ENCODE measurements at places on chromosomes 1 and 21. TPM values are rescaled to one million over a fixed set of nuclear protein-coding genes. Genes with fewer than 3 reads are reported as not detected.

GRCh38 chr1:209414803-209415329 lies 168.6 kb upstream of the CAMK1G start:
- H3K36me3 ChIP-seq = no peaks in the 10 kb centered on the region
- no peak for DNase-seq
- no peaks in the 10 kb centered on the region for H3K4me1 ChIP-seq

GRCh38 chr1:214326406-214326805 lies 45.4 kb downstream of the SMYD2 start:
- no peaks in the 10 kb centered on the region for H3K4me1 ChIP-seq
- H3K4me3 ChIP-seq = no peak overlapping the region
- no peaks in the 10 kb centered on the region for H3K27me3 ChIP-seq
- DNase-seq = no peak
- peaks cover 16% of the 10 kb centered on the region for H3K36me3 ChIP-seq
- no peak overlapping the region for H3K27ac ChIP-seq

- no peaks in the 10 kb centered on the region for H3K4me1 ChIP-seq
- no peak for DNase-seq
- H3K4me3 ChIP-seq = no peak overlapping the region
- no peaks in the 10 kb centered on the region for H3K27me3 ChIP-seq
- H3K36me3 ChIP-seq = no peaks in the 10 kb centered on the region
- no peak overlapping the region for H3K27ac ChIP-seq
Measured at GRCh38 chr1:97572561-97572960, 348.3 kb downstream of the DPYD start.

DNA sequence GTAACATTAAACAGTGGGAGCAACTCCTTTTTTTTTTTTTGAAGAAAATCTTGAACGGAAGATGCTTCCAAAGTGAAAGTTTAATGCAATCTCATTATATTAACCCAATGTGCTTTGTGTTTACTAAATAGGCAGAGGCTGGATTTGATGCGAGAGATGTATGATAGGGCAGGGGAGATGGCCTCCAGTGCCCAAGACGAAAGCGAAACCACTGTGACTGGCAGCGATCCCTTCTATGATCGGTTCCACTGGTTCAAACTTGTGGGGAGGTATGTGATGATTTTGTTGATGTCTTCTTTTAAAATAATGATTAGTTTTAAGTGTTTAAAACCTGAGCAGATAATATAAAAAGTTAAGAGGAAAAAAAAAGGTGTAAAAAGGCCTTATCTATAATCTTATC lies 74.2 kb upstream of the PGD start:
- H3K27ac ChIP-seq = no peak overlapping the region
- no peak overlapping the region for H3K4me3 ChIP-seq
- no peaks in the 10 kb centered on the region for H3K4me1 ChIP-seq
- no peak for DNase-seq
- no peaks in the 10 kb centered on the region for H3K27me3 ChIP-seq

DNA sequence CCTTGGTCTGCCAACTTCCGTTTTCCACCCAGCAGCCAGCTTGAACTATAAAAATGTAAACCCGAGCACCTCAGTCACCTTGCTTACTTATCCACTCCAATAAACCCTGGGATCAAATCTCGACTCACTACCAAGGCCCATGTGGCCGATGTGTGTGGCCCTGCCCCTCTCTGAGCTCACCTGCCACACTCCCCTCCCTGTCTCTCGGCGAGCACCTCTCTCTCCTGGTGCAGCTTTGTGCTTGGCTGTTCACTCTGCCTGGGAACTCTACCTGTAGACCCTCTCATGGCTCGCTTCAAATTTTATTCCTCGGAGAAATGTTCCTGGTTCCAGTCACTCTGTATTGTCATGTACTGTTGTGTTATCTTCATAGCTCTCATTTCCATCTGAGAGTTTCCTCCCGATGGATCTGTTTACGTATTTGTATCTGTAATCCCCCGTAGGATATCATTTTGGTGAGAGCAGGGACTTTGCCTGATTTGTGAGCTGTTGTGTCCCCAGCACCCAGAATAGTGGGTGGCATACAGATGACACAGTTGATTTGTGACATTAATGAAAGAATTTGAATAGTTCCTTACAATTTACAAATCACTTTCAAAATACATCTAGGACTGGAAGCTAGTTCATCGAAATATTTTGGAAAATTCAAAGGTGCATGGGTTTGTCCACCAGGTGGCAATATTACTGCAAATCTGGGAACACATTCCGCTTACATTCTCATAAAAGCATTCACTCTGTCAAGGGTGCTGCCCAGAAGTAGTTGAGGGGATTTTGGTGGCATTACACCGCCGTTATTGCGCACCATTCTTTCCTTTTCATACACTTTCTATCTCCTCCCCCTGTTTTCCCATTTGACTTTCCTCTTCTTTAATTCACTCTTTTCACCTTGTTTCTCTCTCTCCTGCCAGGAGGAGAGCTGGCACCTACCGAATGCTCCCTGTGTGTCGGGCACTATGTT lies 95.3 kb downstream of the ABCA4 start:
- H3K4me3 ChIP-seq = peak overlapping the region; percentile 45
- H3K27me3 ChIP-seq = peaks cover 6% of the 10 kb centered on the region
- no peak overlapping the region for H3K27ac ChIP-seq

- H3K27ac ChIP-seq = peak overlapping the region; percentile 88
- peak overlapping the region; percentile 65 for H3K4me3 ChIP-seq
- H3K4me1 ChIP-seq = peaks cover 50% of the 10 kb centered on the region
- H3K27me3 ChIP-seq = no peaks in the 10 kb centered on the region
Measured at GRCh38 chr1:121517586-121518230, 332.9 kb downstream of the SRGAP2C start.

- no peaks in the 10 kb centered on the region for H3K36me3 ChIP-seq
- no peak overlapping the region for H3K4me3 ChIP-seq
- H3K4me1 ChIP-seq = peaks cover 25% of the 10 kb centered on the region
- no peak for DNase-seq
- H3K27me3 ChIP-seq = no peaks in the 10 kb centered on the region
Measured at GRCh38 chr21:33496345-33496744, 4.8 kb upstream of the DNAJC28 start.

DNA sequence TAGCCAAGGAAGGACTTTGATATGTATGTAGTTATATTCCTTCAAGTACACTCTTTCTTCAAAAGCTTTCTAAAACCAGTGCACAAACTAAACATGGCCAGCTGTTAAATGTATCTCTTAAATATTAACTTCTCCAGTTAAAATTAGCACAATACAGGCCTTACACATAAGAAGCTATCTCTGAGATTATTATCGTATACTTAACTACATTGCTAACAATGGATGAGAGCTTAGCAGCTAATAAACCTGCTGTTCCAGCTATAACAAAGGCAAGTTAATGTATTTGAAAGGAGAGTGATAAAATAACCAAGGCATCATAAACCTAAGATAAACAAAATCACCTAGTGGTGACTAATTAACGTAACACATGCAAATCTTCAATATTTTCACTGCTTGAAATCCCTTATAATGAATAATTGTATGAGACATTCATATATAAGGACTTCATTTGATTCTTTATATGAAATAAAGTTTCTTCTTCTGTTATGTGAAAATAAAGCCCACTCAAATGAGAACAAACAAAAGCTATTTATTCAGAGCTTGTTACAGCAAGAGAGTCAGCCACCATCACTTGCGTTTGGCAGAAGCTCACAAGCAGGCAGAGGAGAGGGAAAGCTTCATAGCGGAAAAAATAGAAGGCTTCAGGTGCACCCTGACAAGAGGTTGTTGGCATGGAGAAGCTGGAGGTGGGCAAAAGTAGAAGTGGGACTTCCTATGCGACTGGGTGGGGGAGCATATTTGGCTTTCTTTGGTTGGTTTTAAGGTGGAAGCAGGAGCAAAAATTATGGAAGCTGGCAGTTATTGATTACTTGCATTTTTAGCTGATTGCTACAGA lies 274.1 kb upstream of the CHRM3 start:
- no peaks in the 10 kb centered on the region for H3K36me3 ChIP-seq
- H3K4me3 ChIP-seq = no peak overlapping the region
- H3K27me3 ChIP-seq = no peaks in the 10 kb centered on the region
- no peaks in the 10 kb centered on the region for H3K4me1 ChIP-seq

- no peak overlapping the region for H3K27ac ChIP-seq
- no peaks in the 10 kb centered on the region for H3K4me1 ChIP-seq
- H3K27me3 ChIP-seq = no peaks in the 10 kb centered on the region
- H3K4me3 ChIP-seq = no peak overlapping the region
- DNase-seq = peak; percentile 58
Measured at GRCh38 chr1:57831624-57832023, 407.8 kb upstream of the DAB1 start.

- H3K4me1 ChIP-seq = peaks cover 93% of the 10 kb centered on the region
- peak overlapping the region; percentile 30 for H3K27ac ChIP-seq
- H3K36me3 ChIP-seq = peaks cover 20% of the 10 kb centered on the region
- H3K4me3 ChIP-seq = no peak overlapping the region
- DNase-seq = no peak
- no peaks in the 10 kb centered on the region for H3K27me3 ChIP-seq
Measured at GRCh38 chr1:155009221-155009711, 6.7 kb downstream of the ZBTB7B start.

- H3K4me1 ChIP-seq = no peaks in the 10 kb centered on the region
- H3K4me3 ChIP-seq = no peak overlapping the region
- H3K36me3 ChIP-seq = no peaks in the 10 kb centered on the region
- H3K27ac ChIP-seq = no peak overlapping the region
- DNase-seq = no peak
Measured at GRCh38 chr1:201697174-201697573, 131.8 kb upstream of the IPO9 start.

DNA sequence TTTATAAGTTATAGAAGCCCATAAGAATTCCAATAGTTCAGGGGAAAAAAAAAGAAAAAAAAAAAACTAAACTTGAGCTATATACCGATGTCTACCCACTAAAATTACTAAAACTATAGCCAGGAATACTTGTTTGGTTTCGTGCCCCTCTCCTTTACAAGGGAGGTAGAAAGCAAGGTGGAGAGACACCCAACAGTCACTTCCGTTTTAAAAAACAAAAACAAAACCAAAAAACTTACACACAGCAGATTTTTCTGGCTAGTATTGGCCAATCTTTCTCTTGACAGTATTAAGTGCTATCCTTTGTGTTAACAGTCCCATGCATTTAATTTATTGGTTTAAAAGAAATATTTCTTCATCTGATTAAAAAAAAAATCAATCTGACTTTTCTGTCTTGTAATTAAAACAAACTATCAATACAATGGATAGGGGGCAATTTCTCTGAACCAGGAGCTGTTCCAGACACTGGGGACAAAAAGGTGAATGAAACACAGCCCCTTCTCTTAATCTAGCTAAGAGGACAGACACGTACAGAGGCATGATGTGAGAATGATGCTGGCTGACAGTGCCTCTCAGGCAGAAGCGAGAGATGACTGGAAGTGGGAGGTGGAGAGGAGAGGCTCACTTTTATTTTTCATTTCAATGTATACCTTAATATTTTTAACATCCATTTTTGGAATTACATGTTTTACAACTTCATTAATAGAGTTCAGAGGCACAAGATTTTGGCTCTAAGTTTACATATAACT lies 214.8 kb downstream of the RERE start:
- DNase-seq = no peak
- peaks cover 6% of the 10 kb centered on the region for H3K36me3 ChIP-seq
- no peak overlapping the region for H3K4me3 ChIP-seq
- H3K4me1 ChIP-seq = peaks cover 18% of the 10 kb centered on the region

- no peaks in the 10 kb centered on the region for H3K36me3 ChIP-seq
- no peak overlapping the region for H3K4me3 ChIP-seq
- peaks cover 78% of the 10 kb centered on the region for H3K4me1 ChIP-seq
- DNase-seq = peak; percentile 29
Measured at GRCh38 chr1:3350506-3351261, 103.8 kb upstream of the ARHGEF16 start.

DNA sequence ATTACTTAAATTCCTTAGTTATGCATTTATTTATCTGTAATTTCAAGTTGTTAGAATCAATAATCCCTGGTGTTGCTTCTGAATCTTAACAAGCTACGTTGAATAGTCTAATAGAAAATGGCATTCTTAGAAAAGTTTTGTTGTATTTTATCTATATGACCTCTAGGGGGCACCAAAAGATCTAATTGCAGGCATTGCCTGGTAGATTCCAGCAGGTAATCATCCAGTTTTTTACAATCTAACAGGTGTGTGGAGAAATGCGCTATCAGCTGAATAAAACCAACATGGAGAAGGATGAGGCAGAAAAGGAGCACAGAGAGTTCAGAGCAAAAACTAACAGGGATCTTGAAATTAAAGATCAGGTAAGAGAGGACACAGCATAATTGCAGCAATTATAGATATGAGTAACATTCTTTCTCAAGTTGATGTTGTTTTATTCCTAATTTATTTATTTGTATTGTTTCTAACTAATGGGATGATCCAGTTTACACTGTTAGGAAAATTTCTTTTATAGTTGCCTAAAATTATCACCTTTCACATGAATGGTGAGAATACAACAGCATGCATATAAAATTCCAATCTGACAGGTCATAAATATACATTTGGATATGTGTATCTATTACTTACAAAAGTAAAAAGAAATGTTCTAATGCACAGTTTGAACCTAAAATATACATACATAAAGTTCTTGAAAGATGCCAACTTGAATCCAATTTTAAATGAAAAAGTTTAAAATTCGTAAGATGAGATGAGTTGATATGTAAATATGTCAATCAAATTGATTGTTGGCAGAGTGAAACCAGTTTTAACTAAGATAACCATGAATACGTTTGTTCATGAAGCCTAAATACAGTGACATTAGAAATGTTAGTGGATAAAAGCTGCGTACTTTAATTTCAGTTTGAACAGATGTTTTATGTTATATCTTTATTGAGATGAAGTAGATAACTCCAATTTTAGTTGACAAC lies 88.4 kb downstream of the SDCCAG8 start:
- peak; percentile 43 for DNase-seq
- H3K4me3 ChIP-seq = no peak overlapping the region
- no peaks in the 10 kb centered on the region for H3K27me3 ChIP-seq

DNA sequence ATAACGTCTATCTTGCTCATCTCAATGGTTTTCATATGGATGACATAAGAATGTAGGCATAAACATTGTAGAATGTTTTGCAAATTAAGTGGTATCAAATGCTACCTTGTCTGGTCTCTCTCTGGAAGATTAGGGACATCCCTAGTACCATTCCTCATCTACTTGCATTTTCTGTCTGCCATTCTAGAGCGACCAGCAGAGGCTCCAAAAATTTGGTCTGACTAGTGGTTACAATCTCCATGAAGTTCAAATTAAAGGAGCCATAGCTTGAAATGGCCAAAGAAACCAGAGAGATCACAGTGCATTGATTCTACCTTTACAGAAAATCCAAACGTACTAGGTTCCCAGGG lies 1.1 kb downstream of the CD84 start:
- H3K27me3 ChIP-seq = no peaks in the 10 kb centered on the region
- H3K4me1 ChIP-seq = peaks cover 7% of the 10 kb centered on the region

DNA sequence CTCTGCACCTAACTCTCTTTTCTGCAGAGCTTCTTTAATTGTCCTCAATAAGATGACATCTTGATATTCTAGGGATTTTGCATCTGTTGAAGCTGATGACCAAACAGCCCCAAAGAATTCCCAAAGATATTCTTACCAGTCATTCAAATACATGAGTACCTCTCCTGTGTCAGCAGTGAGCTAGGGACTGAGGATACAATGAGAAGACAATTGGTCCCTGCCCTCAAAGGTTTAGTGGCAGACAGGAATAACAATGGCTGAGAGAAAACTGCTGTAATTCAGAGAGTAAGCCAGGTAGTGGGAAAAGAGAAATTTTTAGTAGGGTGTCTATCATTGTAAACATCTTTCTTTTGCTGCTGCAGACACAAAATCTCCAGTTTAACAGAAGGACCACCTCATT lies 5.9 kb downstream of the MCOLN3 start:
- H3K36me3 ChIP-seq = no peaks in the 10 kb centered on the region
- no peak for DNase-seq
- H3K4me1 ChIP-seq = no peaks in the 10 kb centered on the region
- H3K27me3 ChIP-seq = no peaks in the 10 kb centered on the region
- no peak overlapping the region for H3K27ac ChIP-seq
- H3K4me3 ChIP-seq = no peak overlapping the region

Gene KRTCAP2
- polyA plus RNA-seq = 77.3 TPM

Gene PTGS2
- polyA plus RNA-seq = not detected

Gene GUK1
- 205 TPM for polyA plus RNA-seq

Gene OR2T11
- polyA plus RNA-seq = not detected

Gene HES5
- 0.05 TPM for polyA plus RNA-seq

Data from HepG2 (cell line).